ENCODE measurements at places on chromosomes 13 and 19.
A peak's percentile ranks its signal among the peaks of the same experiment; 100 is the strongest.

- no peak for DNase-seq
Measured at GRCh38 chr13:69108486-69108885, 999.1 kb upstream of the ATXN8OS start.

DNA sequence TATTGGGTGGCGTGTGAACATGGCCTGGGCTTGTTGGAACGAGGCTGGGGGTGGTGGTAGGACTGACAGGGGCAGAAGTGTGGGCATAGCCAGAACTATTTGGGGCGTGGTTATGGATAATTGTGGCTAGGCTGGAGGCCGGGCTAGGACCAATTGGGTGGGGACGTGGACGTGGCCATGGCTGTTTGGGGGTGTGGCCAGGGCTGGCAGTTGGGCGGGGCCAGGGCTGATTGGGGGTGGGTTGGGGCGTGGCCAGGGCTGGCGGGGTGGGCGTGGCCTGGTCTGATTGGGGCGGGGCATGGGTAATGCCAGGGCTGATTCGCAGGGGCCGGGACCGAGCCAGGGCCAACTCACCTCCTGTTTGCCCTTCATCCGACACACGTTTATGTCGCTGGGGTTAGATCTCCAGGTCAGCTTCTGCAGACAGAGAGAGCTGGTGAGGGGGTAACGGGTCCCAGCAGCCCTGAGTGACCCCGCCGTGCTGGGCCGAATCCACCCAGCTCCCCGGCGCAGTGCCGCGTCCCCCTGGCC is 2.8 kb downstream of the SEMA6B start:
- DNase-seq = no peak

DNA sequence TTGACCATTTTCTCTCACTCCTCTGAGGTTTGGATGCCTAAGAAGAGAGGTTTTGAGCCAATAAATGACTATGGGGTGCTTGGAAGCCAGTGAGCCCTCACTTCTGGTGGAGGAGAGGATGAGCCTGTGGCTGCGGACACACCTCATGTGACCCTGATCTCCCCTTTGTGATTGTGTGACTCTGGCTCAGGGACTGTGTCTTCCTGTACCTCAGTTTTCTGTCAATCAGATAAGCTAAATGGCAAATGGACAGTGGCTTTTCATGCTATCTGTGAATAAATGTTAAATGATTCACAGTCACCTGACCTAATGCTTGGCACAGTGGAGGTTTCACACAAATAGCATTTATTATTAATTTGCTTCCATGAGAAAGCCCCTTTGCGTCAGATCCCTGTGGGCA is 2.7 kb downstream of the PSG8 start:
- no peak for DNase-seq

DNA sequence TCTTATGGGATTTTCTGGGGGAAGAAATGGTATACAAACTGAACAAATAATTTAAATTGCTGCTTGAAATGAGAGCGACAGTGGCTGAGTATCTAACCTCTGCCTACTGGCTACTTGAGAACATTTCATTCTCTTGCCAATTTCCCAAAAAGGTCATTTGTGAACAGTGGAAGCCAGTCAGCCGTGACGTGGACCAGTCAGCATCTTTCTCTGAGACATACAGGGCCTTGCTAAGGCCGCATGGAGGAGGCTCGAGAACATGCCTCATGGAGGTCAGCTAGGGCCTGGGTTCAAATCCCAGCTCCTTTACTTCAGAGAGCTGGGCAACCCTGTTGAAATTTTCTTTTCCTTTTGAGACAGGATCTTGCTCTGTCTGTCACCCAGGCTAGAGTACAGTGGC is 20.3 kb downstream of the ZC3H4 start:
- DNase-seq = no peak

- no peak for DNase-seq
Measured at GRCh38 chr13:110503037-110503901, 58.3 kb downstream of the RAB20 start.

- no peak for DNase-seq
Measured at GRCh38 chr13:74103970-74104555, 30.1 kb downstream of the KLF12 start.

DNA sequence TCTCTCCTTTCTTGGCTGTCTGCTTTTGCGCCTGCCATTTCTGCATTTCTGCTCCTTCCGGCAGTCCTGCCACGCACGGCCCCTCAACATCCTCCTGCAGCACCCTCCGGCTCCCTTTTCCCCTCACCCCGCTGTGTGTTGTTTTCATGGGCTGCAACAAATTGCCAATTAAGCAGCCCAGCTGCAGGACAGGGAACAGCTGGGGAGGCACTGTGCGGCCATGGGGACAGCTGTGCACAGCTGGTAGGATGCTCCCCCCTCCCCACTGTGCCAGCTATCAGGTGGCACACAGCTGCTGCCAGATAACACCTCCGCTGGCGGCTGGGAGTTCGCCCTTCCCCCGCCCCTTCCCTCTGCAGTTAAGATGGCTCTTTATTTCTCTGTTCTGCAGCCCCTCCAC is 25.4 kb downstream of the LYL1 start:
- no peak for DNase-seq

- DNase-seq = no peak
Measured at GRCh38 chr19:52639996-52640395, 1.8 kb upstream of the ZNF83 start.

DNA sequence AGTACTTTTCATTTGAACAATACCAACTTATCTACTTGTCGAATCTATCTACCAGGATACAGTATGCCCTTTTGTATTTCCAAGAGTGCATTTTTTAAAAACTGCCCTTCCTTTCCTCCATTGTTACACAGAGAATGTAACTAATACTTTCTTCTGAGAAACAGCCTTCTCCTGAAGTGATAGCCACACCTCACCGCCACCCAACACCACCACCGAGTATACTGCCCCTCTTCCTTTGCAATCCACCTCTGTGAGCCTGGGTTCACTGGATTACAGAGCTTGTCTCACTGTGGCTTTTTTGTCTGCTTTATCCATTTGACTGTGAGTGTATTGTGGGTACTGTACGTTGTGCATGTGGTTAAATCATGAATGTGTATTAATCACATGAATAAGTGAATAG is 305.4 kb downstream of the KLF12 start:
- no peak for DNase-seq

GRCh38 chr13:25046985-25047511 is 48.9 kb upstream of the PABPC3 start:
- DNase-seq = peak; percentile 39

GRCh38 chr13:30074431-30074830 is 224.0 kb upstream of the UBL3 start:
- DNase-seq = no peak

- no peak for DNase-seq
Measured at GRCh38 chr13:23357349-23357748, 76.2 kb downstream of the SACS start.

DNA sequence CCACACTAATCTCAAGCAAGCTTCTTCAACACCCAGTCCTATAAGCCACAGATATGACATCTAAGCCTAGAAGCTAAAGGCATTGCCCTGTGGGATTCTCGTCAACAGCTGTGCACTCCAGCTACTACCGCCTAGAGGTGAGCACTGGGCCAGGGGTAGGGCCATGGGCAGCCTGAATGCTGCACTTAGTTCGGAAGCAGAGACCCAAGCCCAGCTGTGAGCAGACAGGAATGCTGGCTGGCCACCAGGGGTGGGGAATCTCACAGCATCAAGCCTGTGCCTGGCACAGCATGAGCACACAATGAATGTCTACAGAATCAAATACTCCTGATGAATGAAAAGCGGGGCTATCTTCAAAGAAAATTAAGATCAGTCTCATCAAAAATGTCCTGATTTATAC is 167.5 kb upstream of the UBL3 start:
- DNase-seq = no peak

- no peak for DNase-seq
Measured at GRCh38 chr13:79870766-79871165, 389.8 kb downstream of the NDFIP2 start.

DNA sequence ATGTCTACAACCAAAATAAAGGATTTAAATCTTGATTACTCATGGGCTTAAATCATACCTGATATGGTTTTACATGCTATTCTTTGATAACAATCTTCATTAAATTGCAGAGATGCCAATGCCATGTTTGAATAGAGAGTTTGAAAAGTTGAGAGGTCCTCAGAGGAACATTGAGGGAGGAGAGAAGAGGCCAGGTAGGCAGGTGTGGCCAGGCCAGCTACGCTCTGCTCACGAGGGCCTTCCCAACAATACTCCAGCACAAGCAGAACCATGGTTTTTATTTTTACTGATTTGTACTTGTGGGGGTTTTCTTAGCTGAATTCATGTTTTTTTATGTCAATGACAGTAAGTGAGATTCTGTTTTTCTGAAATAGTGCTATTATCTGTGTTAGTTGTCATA is 158.1 kb upstream of the RFC3 start:
- DNase-seq = no peak

GRCh38 chr13:113616991-113617749 is 32.6 kb downstream of the TFDP1 start:
- DNase-seq = no peak

GRCh38 chr19:46544651-46545050 is 49.0 kb upstream of the PNMA8B start:
- no peak for DNase-seq

- no peak for DNase-seq
Measured at GRCh38 chr19:4414144-4414799, 11.8 kb downstream of the CHAF1A start.

DNA sequence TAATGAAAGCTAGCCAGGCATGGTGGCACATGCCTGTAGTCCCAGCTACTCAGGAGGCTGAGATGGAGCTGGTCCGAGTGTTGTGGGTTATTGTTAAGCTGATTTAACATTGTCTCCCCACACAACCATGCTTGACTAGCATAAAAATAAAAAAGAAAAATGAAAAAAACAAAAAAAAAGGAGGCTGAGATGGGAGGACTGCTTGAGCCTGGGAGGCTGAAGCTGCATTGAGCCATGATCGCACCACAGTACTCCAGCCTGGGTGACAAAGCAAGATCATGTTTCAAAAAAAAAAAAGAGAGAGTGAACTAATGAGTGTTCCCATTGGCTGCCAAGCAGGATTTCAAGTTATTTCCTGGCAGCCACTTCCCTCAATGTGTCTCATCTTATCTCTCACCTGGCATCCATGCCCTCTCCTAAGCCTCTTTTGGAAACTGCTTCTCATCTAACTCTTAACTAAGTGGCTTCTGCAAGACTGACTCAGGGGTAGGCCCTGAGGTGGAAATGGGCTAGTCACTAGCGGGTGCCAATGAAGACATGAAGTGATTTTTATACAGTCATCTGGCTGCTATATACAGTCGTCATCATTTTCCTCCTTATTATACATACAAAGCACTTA is 4.9 kb downstream of the THAP8 start:
- DNase-seq = no peak

All from midbrain (tissue), 1 donor.